ENCODE measurements at places on chromosomes 2 and 18.

DNA sequence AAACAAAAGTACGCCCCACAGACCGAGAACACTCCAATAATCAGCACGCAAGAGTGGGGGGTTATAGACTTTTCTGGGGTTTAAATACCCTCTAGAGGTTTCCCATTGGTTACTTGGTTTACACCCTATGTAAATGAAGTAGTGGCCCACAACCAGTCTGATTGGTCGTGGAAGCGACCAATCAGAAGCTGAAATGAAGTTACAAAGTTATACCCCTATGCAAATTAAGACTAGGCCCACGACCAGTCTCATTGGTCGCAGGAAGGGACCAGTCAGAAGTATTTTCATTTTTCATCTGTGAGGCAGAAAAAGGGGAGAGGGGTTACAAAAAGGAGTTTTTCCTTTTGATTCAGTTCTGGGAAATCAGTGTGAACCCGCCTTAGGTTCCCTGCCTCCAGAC lies 55.3 kb upstream of the YWHAQ start:
- peak; percentile 56 for DNase-seq

GRCh38 chr2:103664690-103665089 lies 902.9 kb downstream of the TMEM182 start:
- DNase-seq: no peak

DNA sequence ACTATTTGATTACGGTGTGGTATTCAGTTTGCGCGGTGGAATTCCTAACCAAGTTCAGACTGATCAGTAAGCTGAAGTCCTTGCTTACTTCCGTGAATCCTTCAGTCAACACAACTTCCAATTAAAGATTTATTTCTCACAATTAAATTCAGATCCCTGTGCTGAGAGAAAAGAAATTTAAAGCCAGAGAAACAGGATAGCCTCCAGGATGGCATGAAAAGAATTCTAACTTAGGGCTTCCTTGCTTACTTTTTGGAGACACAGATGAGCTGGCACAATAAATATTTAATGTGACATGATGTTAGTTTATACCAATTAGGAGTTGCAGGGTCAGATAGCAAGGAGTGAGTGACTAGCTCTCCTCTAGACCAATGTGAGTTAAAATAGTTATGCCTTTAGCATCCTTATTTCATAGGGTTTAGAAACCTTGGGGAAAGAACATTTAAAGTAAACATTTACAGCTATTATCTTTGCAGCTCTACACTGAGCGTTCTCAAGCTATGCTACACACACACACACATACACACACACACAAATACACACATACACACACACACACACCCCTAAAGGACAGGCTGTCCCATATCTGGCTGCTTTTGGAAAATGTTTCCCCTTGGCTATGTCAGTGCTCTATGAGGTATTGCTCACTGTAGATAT lies 151.0 kb downstream of the TRIB2 start:
- DNase-seq: no peak

GRCh38 chr2:100537918-100538317 lies 24.9 kb upstream of the PDCL3 start:
- no peak for DNase-seq

- no peak for DNase-seq
Measured at GRCh38 chr2:101249826-101250225, 2.9 kb upstream of the CNOT11 start.

GRCh38 chr2:176067589-176068418 lies 16.0 kb downstream of the EVX2 start:
- DNase-seq: no peak

DNA sequence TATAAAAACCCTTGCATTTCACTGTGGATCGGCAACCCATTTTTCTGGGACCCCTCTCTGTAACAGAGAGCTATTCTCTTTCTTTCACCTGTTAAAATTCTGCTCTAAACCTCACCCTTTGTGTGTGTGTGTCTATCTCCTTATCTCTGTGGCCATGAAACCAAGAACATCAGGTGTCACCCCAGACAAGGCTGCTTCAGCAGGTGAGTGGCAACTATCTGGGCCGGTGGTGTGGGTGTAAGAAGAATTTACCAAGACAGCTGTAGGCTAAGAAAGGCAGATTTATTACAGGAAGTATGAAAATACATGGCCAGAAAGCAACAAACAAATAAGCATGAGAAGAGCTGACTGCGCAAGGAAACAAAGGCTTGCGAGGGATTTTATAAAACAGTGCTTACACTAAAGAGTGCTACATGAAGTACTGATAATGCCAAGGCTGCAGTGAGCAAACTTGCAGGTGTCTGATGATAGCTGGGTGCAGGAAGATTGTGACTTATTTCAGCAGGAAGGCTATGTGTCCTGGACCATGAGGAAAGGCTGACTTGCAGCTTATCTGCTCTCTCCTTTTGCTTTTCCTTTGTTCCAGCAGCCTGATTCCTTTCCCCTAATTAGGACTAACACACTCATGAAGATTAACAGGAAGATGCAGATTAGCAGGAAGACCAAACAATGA lies 421.1 kb downstream of the PTH2R start:
- no peak for DNase-seq

- no peak for DNase-seq
Measured at GRCh38 chr18:56747032-56747658, 96.0 kb downstream of the WDR7 start.

DNA sequence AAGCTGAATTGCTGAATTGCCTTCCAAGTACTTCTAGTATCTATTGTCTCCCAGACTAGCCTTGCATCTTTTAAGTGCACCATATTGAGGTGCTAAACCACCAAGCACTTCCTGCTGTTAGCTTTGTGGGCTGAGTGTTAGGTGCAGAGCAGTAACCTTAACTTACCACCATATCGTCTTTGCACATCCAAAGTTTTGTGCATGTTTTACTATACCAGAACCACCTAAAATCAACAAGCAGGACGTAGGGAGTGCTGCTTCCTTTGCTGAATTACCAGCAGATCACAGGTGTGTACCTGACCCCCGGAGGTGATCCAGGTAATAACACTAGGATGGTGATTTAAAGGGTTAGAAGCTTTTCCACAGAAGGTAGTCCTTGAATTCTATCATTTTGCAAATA lies 359.9 kb upstream of the HNRNPA3 start:
- no peak for DNase-seq

DNA sequence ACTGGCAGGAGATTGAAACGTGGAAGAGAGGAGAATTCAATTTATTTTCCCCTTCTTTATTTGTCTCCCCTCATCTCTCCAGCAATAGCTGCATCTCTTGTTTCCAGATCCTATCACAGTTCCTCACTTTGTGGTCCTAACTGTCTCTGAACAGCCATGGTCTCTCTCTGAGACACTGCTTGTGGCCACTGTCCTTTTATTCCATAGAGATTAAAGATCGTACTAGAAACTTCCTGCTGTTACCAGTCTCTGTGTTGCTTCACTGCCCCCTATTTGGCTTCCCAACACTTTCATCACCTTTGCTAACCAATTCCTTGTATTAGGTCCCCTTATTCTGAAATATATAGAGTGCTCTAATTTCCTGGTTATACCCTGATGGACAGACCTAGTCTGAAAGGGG lies 48.9 kb upstream of the CAVIN2 start:
- DNase-seq: no peak

DNA sequence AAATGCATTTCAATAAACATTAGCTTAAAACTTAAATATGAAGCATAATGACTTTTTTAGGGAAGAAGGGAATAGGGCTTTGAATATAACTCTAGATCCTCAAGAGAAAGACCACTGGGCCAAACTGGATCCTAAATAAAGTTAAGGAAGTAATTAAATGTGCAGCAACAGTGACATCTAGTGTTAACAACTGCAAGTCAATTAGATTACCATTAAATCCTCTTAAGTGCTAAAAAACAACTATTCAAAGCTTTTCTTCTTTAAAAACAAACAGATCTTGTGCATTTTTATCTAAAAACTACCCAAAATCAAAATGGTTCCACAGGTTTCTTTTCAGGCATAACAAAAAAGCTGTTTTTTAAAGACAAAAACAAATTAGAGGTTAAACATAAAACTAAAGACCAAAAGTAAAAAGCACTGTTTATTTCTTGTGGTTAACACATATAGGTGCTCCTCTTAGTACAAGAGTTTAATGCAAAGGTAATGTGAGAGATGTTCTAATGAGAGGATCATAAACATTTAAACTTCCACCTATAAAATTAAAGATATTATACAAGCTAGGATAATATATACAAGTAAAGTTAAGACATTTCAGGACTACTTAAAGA lies 111.4 kb downstream of the THADA start:
- peak; percentile 34 for DNase-seq

- DNase-seq: no peak
Measured at GRCh38 chr2:135086222-135086621, 34.1 kb downstream of the RAB3GAP1 start.

GRCh38 chr2:216649574-216649973 lies 16.4 kb downstream of the IGFBP2 start:
- no peak for DNase-seq
